ENCODE measurements at places on chromosomes 1 and 21. TPM values are rescaled to one million over a fixed set of nuclear protein-coding genes. Genes with fewer than 3 reads are reported as not detected.

DNA sequence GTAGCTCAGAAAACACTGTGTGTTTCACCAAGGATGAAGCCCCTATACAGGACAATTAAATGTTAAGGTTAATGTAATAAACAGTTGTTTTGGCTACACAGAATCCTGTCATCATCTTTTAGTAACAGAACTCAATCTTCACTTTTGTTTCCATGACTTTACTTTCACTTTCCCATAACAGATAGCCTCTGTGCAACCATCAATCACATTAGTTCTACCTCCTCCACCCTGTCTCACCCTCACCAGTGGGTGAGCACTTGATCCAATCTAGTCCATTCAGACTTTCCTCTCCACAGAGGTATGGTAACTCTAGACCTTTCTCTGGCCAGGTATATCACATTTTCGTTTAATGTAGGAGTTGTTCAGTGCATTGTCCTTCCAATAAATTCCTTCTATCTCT is 1018.5 kb downstream of the ADGRL2 start:
- no peaks in the 10 kb centered on the region for H3K27me3 ChIP-seq
- H3K27ac ChIP-seq, result no peak overlapping the region
- no peak for DNase-seq

The SLC5A9 gene
- 3.0 TPM for total RNA-seq

DNA sequence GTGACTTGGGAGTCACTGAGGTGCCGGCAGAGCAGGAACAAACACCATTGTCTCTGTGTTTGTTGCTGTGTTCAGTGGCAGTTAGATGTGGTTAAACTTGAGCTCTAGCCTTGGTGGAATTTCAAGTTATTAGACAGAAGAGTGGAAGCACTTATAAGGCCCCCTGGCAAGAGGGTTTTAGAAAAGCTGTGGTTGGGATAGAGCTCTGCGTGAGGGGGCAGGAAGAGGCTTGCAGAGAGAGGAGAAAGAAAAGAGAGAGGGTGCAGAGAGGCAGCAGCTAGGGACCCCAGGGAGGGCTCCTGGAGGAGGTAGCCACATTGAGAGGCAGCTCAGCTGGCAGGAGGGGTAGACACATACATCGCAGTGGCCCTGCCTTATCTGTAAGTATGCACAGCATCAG is 128.2 kb downstream of the GALNT2 start:
- no peak overlapping the region for H3K4me3 ChIP-seq
- H3K27me3 ChIP-seq, result no peaks in the 10 kb centered on the region
- no peaks in the 10 kb centered on the region for H3K36me3 ChIP-seq
- H3K27ac ChIP-seq, result no peak overlapping the region
- no peak for DNase-seq

GRCh38 chr1:32413507-32414185 is 19.4 kb upstream of the BSDC1 start:
- H3K27me3 ChIP-seq, result no peaks in the 10 kb centered on the region
- no peak overlapping the region for H3K4me3 ChIP-seq
- no peaks in the 10 kb centered on the region for H3K4me1 ChIP-seq
- no peaks in the 10 kb centered on the region for H3K36me3 ChIP-seq

The LTN1 gene
- total RNA-seq, result 47.2 TPM

DNA sequence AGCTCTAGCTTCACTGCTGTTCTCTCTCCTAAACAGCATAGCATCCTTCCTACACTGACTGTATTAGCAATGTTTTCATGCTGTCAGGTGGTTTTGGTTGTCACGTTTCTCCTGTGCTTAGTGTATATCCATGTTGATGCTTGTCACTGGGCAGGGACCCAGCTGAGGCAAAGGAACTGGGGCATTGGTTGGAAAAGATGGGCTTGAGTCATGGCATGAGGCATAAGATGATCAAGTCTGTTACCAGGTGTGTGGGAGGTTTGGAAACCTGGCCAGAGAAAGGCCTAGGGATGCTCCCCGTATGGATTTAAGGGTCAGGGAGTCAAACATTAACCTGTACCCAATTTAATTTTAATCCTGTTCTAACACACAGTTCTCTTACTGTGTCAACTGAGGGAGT is 69.6 kb downstream of the OSBPL9 start:
- H3K4me3 ChIP-seq, result no peak overlapping the region
- H3K27ac ChIP-seq, result no peak overlapping the region
- H3K27me3 ChIP-seq, result no peaks in the 10 kb centered on the region
- H3K36me3 ChIP-seq, result no peaks in the 10 kb centered on the region
- no peak for DNase-seq

The PCP4L1 gene
- total RNA-seq, result 0.79 TPM

- no peaks in the 10 kb centered on the region for H3K4me1 ChIP-seq
- H3K4me3 ChIP-seq, result no peak overlapping the region
- DNase-seq, result no peak
- no peaks in the 10 kb centered on the region for H3K36me3 ChIP-seq
- H3K27me3 ChIP-seq, result no peaks in the 10 kb centered on the region
Observed at GRCh38 chr1:99497690-99498089, 148.2 kb upstream of the PALMD start.

The SH2D1B gene
- total RNA-seq, result 0.62 TPM

- no peak overlapping the region for H3K4me3 ChIP-seq
- no peaks in the 10 kb centered on the region for H3K27me3 ChIP-seq
- no peak overlapping the region for H3K27ac ChIP-seq
- no peaks in the 10 kb centered on the region for H3K36me3 ChIP-seq
- no peaks in the 10 kb centered on the region for H3K4me1 ChIP-seq
- no peak for DNase-seq
Observed at GRCh38 chr21:42357307-42357706, 6.5 kb upstream of the TFF2 start.

The SPATA45 gene
- total RNA-seq, result 3.2 TPM

DNA sequence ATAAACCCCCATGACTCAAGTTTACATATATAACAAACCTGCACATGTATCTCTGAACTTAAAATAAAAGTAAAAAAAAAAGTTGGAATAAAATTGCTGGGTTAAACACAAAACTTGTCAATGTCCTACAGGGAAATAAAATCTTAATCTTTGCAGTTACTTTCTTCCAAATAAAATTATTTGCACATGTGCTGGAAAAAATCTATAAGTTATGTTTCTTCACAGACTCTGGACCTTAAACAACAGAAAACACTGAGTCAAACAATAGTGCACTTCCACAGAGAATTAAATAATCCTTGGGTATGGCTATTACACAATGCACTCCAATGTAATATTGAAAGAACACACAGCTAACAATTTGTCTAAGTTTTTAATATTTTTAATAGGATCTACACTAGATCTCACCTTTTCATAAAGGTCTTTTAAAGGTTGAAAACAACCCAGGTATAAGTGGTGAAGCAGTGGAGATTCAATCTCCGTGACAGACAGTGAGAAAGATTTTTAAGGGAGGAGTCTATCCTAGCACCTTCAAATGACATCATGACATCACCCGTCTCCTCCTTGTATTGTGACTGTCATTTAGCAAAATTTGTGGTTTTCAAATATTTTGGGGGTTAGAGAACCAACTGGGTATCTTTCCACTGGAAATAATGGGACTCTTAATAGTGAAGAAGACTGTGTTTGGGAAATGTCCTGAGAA is 25.2 kb upstream of the FGGY start:
- no peak overlapping the region for H3K4me3 ChIP-seq
- no peaks in the 10 kb centered on the region for H3K4me1 ChIP-seq
- H3K27me3 ChIP-seq, result no peaks in the 10 kb centered on the region
- no peak overlapping the region for H3K27ac ChIP-seq
- no peak for DNase-seq
- no peaks in the 10 kb centered on the region for H3K36me3 ChIP-seq

DNA sequence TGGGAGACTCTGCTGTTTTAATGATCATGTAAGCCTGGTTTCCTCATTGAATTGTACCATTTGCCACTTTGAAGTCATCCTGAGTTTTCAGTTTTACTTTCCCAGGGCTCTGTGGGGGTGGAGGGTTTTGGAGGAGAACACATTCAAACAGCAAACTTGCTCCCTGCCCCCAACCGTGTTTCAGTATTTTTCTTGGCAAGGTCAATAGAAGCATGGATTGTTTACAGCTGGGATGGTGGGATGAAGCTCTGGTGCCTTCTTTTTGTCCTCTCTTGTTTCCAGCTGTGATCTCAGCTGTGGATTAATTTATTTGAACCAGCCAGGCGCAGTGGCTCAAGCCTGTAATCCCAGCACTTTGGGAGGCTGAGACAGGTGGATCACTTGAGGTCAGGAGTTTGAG is 54.3 kb upstream of the SERBP1 start:
- H3K4me3 ChIP-seq, result no peak overlapping the region
- H3K27me3 ChIP-seq, result no peaks in the 10 kb centered on the region
- no peak overlapping the region for H3K27ac ChIP-seq
- no peak for DNase-seq
- H3K4me1 ChIP-seq, result no peaks in the 10 kb centered on the region

- no peaks in the 10 kb centered on the region for H3K27me3 ChIP-seq
- no peak overlapping the region for H3K4me3 ChIP-seq
- DNase-seq, result no peak
- no peak overlapping the region for H3K27ac ChIP-seq
- H3K36me3 ChIP-seq, result no peaks in the 10 kb centered on the region
Observed at GRCh38 chr1:3213730-3214129, 144.7 kb downstream of the PRDM16 start.

The IGSF9 gene
- total RNA-seq, result 10.2 TPM

The NR1I3 gene
- total RNA-seq, result 0.31 TPM

GRCh38 chr1:223244366-223245103 is 101.5 kb upstream of the TLR5 start:
- no peak overlapping the region for H3K27ac ChIP-seq
- H3K27me3 ChIP-seq, result no peaks in the 10 kb centered on the region
- no peaks in the 10 kb centered on the region for H3K36me3 ChIP-seq
- H3K4me1 ChIP-seq, result no peaks in the 10 kb centered on the region

Measured in testis (tissue), 5 donors.